Nucleus accumbens (tissue), 56 donors: ENCODE measurements at places on chromosomes 6 and 20.

DNA sequence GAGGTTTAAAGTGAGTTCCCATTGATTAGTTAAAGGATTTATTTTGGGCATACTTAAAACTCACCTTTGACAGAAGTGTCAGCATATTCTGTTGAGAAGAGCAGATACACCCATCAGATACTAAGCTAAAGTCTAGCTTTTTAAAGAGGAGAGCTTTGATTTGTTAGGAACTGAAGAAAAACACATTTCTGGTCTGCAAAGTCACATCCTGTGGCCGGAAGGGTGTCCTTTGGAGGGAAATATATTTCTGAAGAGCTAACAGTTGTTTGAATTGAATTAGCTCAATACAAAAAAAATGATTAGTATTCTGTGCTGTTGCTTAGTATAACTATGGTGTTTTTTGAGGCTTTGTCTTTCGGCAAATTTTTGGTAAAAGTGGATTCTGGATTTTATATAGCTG lies 302.7 kb downstream of the RFPL4B start:
- DNase-seq = no peak

DNA sequence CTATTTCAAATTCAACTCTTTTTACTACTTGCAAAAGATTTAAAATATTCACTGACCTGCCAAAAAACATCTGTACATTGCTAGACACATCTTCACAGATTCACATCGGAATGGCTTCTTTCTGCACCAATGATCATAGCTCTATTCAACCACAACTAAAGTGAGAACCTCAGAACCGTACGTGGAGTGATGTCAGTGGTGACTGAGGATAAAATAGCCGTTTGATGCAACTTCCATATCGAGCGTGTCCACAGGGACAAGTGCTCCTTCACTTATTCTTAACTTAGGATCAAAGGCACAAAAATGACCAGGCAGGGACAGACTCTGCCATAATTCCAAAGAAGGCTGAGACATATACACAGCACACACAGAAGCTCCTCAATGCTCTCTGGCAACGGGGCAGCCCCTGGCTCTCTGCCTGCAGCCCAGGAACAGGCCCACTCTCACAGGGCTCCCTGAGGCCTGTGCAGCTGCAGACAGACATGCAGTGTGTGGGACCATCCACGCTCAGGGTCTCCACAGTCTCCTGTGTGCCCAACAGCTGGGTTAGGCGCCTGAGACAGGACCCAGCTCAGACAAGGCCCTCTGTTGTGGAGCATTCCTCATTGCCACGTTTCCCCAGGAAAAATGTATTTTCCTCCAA lies 22.8 kb downstream of the FYN start:
- peak; percentile 59 for DNase-seq

DNA sequence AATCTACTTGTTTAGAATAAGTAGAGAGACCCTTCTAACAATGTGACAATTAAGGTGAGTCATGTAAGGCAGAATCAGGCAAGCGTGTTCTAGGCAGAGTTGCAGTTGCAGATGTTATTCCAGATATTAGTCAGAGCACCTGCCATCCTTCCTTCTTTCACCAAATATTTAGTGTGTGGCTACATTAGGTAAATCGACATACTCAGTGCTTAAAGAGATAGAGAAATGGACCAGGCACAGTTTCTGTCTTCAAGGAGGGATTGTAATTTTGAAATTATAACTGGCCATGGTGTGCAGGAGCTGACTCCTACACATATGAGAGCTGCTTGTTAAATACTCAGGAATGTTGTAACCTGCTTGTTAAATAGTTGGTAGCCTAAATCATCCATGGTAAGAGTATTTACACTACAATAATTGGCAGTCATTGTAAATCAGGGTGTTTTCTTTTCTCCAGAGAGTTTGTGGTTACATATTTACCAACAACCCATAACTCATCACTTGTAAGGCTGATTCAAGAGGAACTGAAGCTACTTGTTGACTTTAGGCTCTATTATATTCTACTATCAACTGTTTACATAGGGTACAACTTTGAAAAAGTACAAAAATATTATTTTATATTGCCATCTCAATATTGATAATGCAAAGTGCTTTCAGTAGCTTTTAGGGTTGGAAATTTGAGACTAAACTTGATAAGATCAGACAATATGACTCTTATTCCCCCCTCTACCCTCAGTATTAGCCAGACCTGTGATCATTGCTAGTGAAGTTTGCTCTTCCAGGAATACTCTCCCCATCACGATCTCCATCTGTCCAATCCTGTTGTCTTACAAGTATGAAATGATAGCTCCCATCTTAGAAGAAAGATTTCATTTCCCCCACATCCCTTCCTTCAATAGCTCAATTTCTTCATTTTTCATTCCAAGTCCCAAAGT lies 607.1 kb downstream of the COL12A1 start:
- DNase-seq = no peak

GRCh38 chr6:56087421-56087820 lies 160.0 kb downstream of the COL21A1 start:
- no peak for DNase-seq

DNA sequence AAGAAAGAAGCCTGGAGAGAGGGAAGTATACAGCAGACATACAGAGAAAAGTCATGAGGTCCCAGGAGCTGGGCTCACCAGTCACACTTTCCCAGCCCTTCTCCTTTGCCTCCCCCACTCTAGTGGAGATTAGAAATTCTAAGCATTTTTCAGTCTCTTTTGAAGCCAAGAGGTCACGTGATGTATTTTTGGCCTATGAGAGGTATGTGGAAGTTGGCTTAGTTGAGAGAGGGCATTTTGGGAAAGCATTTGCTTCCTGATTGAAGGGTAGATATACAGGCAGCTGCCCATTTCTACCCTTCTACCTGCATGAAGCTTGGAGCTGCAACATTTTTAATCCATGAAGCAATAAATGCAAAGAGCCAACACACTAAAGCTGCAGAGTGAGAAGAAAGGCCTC lies 106.0 kb upstream of the TNFAIP3 start:
- no peak for DNase-seq

DNA sequence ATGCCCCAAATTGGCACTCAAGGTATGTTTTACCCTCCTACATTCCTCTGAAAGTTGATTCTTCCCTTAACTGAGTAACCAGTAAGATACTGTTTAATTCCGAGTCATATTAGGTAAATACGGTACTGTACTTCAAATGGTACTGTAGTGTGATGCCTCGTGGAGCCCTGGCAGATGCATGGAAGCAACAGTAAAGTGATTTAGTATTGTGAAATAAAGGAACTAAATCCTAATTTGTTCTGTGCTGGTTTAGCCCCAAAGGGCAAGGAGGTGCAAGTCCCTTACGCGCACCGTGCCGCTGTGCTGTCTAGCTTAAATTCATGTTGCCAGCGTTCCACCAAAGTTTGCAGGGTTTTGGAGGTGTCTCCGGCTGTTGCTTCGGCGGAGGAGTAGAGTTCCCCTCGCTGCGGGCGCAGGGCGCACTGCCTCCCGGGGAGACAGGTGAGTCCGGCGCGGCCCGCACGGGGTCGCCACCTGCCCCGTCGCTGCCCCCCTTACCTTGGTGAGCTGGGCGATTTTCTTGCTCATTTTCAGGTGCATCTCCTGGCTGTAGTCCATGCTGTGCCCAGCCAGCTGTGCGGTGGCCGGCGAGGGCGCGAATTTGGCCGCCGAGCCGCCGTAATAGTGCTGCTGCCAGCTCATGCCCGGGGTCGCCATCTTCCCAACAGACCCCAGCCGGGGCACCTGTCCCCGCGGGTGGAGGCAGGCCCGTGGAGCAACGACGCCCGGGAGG lies 655 bp downstream of the FAM184A start:
- DNase-seq = peak; percentile 21

- no peak for DNase-seq
Observed at GRCh38 chr6:69084746-69085335, 449.8 kb downstream of the ADGRB3 start.

- no peak for DNase-seq
Observed at GRCh38 chr6:137782166-137783039, 84.7 kb upstream of the TNFAIP3 start.
